Activated CD8-positive, alpha-beta memory T cell treated with anti-CD3 and anti-CD28 coated beads for 1 hour (primary cell): ENCODE measurements at places on chromosomes 3 and 15.

- no peak for DNase-seq
These were observed 284.4 kb downstream of the KCNH8 start for GRCh38 chr3:19432669-19433068.

- DNase-seq: no peak
These were observed 177.6 kb downstream of the GHSR start for GRCh38 chr3:172270557-172271166.

- DNase-seq: no peak
These were observed 937.6 kb downstream of the MCTP2 start for GRCh38 chr15:95168951-95169431.

GRCh38 chr3:144868506-144868905 lies 896.9 kb downstream of the DIPK2A start:
- no peak for DNase-seq

- DNase-seq: no peak
These were observed 2.7 kb downstream of the IREB2 start for GRCh38 chr15:78440375-78441373.

DNA sequence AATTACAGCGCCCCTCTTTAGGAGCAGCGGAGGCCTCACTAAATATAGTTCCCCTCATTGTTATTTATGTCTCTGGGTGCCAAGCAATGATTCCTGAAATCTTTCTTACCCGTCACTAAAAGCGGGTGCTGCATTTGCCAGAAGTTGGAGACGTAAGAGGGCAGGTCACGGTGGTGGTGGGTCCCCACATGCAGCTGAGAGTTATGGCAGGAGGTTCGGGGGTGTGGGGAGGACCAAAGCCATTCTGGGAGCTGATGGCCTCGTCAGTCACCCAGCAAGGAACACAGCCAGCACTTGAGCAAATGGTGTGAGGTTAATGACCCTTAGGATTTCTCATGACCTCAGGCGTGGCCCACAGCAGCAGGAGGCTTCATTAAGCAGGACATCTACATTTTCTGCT lies 129.2 kb downstream of the RAB11A start:
- DNase-seq: no peak

DNA sequence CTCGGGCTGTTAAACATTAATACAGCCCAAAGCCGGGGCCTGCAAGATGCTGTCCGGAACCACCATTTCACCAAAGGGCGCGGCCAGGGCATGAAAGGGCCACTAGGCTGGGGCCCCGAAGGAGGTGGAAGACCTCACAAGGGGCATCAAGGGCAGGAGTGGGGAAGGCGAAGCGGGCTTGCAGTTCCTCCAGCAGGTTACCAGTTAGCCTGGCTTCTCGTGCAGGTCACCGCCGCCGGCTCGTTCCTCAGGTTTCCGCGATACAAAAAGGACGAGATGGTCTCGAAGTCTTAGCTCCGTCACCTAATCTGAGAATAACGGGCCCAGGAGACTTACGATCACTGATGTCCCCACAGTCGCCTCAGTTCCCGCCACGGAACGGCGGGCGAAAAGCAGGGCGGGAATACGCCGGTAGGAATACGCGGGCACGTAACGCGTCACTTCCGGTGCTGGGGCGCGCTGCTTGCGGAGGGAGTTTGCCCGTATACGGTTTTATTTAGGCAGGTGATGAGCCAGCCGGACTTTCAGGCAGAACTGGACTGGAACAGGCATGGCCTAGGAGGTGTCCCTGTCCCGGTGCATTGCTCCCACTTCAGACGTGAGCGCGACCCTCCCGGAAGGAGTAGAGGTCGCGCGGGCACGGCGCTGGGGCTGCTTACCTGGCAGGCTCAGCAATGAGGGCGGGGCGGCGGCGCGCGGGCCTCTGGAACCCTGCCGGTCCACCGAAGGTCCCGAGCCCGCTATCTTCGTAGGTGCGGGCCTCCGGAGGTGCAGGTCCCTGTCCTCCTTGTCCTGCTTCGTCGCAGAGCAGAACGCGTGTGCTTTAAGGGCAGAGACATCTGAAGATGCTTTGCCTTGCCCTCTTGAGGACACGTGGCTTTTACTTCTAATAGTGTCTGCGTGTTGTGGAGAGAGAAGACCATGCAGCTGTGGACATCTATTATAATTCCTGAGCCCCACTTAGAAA lies at the start of gene RFC4:
Gene RFC4 (minus strand): TSS at position 394 of the 967 bp plus-strand sequence. CDS start 1,769 bp downstream, outside the sequence.
- peak; percentile 79 for DNase-seq

DNA sequence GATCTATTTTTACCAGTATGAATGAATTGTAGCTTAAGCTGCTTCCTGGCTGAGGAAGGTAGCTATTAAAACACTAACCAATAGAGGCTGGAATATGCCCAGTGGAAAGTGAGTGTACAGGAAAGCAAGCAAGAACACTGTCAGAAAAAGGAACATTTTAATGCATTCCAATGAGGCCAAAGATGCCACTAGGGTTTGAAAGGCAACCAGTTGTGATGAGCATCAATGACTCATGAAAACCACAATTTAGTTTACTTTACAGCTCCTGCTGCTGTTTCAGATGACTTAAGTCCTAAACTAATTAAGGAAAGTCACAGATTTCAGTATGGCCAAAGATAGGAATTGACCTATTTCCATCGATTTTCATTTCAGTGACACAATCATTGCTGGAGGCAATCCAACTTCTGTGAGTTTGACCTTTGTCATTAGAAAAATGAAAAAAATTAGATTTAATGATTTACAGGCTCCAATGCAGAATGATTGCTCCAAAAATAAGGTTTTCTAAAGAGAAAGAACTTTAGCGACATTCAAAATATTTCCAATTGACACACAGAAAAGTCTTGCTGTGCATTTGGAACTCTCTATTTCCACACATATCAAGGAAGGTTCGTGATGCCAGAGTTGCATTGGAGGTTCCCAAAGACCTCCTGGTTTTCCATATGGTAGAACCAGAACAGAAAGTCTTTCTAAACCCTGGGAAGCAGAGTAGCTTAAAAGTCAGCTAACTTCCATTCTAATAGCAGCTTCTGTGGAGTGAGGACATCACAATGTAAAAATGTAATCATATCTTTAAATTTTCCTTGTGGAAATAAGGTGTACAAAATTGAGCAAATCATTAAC lies 103.0 kb downstream of the SUCNR1 start:
- DNase-seq: no peak

DNA sequence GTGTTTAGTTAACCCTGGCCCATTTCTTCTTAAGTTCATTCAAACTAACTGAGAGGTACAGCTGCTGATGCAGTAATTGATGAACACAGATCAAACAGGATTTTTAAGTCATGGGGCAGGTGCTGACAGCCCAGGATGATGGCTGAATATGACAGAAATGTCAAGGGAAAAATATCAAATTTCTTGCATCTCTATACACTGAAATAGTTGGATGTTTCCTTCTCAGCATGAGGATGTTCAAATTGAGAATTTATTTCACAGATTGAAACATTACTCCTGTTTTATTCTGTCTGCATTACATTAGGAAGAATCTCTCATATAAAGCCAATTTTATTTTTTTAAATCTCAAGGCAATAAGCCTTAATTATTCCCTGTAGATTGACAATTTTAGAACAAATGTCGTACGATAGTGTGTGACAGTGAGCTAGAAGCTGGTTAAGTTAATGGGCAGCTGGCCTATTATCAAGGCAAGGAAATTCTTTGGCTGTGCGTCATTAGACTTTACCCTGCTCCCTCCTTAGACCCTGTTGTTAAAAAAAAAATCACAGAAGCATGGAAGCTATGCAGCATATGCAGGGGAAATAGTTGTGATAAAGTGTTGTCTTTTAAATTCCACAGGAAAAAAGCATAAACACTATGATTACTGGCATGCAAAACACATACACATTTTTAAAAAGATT lies 183.8 kb upstream of the KCNMB2 start:
- no peak for DNase-seq

- DNase-seq: no peak
These were observed 373.8 kb downstream of the MAGI1 start for GRCh38 chr3:65664931-65665330.

DNA sequence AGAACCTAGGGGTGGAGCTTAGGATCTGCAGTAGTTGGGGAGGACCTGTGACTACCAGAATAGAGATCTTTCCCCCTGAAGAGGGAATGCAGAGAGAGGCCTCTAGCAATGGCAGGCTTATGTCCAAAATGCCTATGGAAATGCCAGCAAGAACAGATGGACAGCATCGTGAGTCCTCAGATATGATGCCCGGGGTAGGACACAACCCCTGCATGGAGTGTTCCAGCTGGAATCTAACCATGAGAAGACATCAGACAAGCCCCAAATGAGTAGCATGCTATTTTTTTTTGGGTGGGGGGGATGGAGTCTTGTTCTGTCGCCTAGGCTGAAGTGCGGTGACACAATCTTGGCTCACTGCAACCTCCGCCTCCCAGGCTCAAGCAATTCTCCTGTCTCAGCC lies 111.5 kb downstream of the ITPR1 start:
- DNase-seq: no peak

- no peak for DNase-seq
These were observed 705.9 kb downstream of the MCTP2 start for GRCh38 chr15:94937242-94937641.

DNA sequence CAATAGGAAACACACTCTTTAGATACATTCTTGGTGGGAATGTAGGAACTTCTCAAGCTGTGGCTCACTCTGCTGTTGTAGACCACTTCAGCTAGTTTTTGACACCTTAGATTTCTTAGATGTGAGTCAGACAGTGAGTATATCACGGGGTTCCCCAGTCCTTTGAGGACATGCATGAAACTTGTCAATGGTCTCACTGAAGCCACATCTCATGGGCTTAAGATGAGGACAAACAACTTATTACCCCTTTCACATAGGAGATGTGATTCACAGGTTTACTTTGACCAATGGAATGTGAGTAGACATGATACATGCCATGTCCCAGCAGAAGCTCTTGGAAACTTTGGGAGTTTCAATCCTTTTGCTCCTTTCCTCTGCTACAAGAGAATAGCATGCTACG lies 325.5 kb downstream of the CHST2 start:
- DNase-seq: no peak

DNA sequence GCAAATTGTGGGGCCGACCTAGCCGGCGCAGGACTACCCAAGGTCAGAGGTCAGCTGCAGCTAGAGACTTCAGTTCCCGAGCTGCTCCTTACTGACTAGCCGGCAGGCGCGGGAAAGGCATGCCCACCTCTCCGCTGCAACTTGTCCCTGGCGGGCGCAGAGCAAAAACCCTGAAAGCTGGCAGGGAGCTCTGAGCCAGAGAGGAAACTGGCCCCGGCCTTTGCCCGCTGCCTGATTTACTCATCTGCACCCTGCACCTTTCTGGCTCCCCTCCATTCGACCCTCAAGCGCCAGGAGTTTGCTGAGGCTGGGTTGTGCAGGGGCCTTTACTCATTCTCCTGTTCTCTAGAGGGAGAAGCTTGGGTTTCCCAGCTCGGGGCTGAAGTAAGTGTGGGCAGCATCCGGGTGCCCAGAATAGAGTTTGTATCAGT lies 1.5 kb downstream of the ZIC4 start:
- no peak for DNase-seq

GRCh38 chr15:40564591-40565332 lies at the start of gene CCDC32:
Gene CCDC32 (minus strand): TSS chr15:40565042. CDS start chr15:40563015, 2,027 bp downstream.
- peak; percentile 90 for DNase-seq

GRCh38 chr3:7813365-7813764 lies 688.3 kb upstream of the LMCD1 start:
- no peak for DNase-seq

DNA sequence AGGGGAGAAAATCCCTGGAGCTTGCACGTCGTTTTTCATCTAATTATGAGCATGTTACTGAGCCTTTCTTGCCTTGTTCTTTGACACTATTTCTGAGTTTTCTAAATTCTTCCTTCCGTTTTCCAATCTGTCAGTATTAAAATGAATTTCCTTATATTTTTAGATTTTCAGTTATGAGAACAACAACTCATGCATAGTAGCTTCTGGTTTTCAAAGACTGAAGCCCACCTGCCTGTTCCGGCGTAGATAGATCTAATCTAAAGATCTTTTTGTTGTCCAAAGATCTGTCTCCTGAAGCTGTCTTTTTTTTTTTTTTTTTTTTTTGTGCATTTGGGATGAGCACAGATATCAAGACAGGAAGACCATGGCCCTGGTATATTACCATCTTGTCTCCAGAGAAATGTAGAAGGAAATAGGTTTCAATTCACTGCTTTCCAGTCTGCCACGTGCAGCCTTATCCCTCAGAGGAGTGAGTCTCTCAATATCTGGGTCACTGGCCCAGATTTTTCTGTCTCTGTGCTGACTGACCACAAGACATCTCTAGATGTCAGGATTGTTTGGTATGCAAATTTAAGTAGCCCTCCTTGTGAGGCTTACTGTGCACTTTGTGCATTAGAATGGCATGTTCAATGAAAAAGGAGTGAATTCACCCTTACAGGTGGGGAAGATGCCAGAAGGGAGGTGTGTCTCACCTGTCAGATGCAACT lies 222.3 kb upstream of the TMC3 start:
- no peak for DNase-seq

- no peak for DNase-seq
These were observed 157.9 kb downstream of the TLE3 start for GRCh38 chr15:69939513-69940440.

- DNase-seq: no peak
These were observed 36.0 kb downstream of the BTLA start for GRCh38 chr3:112463250-112463649.

DNA sequence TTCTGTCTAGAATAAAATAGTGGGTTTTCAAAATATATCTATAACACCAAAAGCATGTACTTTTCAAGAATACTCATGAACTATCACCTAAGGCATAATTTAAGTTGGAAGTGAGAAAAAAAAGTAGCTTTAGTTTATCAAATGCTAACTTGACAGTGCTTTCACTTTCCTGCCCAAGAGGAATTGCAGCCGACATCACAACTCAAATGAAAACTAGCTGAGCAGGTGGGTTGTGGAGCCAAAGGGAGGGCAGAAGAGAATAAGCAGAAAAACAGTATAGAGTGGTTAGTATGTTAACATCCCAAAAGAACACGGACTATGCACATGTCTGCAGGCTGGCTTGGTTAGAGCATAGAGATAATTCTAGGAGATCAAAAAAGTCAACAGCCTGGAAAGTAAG lies 120.9 kb downstream of the NEDD4 start:
- no peak for DNase-seq

DNA sequence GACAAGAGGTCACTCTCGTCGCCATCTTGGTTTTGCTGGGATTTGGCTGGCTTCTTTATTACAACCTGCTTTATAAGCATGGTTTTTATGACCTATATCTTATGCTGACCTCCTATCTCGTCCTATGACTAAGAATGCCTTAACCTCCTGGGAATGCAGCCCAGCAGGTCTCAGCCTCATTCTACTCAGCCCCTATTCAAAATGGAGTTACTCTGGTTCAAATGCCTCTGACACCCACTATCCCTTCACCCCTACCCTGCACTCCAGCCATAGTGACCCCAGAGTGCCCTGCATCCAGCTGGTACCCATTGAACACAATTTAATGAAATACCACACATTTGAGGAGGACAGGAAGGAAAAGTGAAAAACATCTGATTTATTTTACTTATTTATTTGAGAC lies 23.4 kb downstream of the METTL6 start:
- DNase-seq: no peak

DNA sequence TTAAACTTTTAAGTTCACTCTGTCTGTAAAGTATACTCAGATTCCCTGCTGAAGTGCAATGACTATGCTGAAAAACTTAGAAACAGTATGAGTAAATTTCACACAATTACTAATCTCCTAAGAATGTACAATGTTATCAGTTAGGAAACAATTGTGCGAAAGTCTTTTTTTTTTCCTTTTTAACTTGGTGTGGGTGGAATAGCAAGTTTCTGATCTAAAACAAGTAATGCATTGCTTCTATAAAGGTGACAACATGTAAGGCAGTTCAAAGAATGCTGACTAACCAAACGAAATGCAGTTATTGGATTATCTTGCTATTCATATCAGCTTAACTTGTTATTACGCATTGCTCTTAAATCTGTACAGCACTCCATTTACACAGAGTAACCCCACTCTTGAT lies 19.3 kb upstream of the SLC12A8 start:
- DNase-seq: no peak

- no peak for DNase-seq
These were observed 79.4 kb downstream of the EBLN2 start for GRCh38 chr3:73140772-73141442.
